ENCODE measurements at places on chromosomes 7 and 10.

- no peak for DNase-seq
Observed at GRCh38 chr10:93475871-93476270, 6.3 kb downstream of the MYOF start.

DNA sequence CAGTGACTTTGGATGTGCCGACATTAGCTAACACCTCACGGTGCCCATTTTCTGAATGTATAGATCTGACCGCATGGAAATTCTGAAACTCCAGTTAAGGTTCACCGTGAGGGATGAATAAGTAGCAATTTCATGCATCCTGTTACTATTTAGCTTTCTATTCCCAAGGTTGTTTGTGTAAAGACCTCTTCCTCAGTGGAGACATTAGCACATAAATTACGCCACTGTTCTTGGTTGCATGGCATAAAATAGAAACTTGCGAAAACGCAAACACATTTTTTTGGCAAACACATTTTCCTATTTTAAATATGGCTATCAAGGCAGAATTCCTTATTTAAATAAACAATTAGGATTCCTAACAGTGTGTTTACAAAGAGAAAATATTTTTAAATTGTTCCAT, 36.5 kb downstream of the DENND2A start:
- DNase-seq = no peak

GRCh38 chr10:20407357-20407756, 489.8 kb downstream of the NEBL start:
- no peak for DNase-seq

- DNase-seq = no peak
Observed at GRCh38 chr10:115761166-115761565, 511.8 kb downstream of the GFRA1 start.

GRCh38 chr10:82251222-82251906, 376.4 kb downstream of the NRG3 start:
- DNase-seq = no peak

GRCh38 chr7:151565541-151565940, 45.8 kb upstream of the RHEB start:
- DNase-seq = no peak

DNA sequence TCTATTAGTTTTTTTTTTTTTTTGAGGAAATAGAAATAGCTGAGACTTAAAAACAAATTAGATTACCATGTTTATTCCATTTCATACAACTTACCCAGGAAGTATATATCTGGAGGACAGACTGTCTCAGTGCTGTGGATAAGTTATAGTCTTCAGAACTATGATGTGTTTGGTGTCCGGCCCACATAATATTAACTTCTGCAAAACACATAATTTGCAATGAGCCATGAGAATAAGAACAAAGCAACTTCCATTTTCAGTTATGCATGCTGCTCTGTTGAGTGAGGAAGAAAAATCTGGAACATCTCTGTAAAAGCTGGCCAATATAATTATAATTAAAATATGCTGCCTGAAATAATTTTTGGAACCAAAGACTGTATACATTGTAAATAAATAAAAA, 130.9 kb downstream of the AGMO start:
- DNase-seq = no peak

GRCh38 chr7:148537435-148537834, 53.1 kb upstream of the C7orf33 start:
- no peak for DNase-seq

GRCh38 chr7:92747041-92747835, 89.1 kb downstream of the CDK6 start:
- DNase-seq = no peak

DNA sequence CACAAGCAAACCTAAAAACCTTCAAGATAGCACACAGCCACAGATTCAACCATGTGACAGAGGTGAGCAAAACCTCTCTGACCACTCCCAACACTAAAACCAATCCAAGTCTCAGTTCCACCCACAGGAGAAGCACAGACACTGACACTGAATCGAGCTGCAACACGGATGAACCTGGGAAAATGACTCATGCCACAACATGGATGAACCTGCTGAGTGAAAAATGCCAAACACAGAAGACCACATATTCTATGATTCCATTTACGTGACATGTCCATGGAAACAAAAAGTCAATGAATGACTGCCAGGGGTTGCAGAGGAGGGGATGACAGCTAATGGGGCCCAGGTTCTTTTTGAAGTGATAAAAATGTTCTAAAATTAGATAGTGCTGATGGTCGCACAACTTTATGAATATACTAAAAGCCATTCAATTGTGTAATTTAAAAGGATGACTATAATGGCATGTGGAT, 22.0 kb downstream of the CYTH3 start:
- DNase-seq = no peak

DNA sequence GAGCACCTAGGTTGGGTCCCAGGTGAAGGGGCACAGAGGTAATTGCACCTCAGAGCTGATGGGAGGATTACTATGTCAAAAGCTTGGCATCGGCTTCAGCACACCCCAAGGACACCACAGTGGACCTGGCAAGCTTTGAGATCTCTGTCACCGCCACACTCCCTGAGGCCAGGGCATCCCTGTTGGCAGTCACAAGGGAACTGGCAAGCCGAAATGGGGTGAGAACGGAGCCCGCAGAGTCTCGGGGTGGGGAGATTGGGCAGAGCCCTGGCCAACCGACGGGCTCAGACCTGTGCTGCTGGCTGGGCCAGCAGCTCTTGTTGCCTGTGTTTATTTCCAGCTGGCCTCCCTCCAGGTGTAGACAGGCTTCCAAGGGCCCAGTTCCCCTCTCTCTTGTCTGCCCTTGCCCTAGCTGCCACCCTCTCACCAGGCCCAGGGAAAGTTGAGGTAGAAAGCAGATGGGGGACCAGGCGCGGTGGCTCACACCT, 2.5 kb downstream of the HSPB1 start:
- no peak for DNase-seq

DNA sequence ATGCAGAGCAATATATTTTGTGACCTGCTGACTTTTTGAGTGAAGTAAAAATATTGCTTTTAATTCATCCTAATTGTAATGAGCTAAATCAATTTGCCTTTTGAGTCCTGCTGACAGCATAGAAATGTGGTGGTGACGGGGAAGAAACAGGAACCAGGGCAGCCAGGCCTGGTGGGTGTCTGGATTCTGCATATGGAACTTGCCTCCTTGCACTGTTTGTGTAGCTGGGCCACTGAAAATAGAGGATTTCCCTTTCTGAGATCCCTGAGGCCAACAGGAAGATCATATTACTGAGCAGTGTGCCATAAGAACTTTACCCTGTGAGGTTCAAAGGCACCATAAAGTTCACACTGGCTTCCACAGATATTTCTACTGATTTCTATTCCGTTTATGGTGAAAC, 488.4 kb upstream of the AKR1E2 start:
- DNase-seq = no peak

GRCh38 chr7:2273866-2274265, 31.8 kb downstream of the NUDT1 start:
- no peak for DNase-seq

- no peak for DNase-seq
Observed at GRCh38 chr7:114481999-114482398, 67.4 kb downstream of the FOXP2 start.

GRCh38 chr10:34121125-34121753, 693.9 kb downstream of the PARD3 start:
- DNase-seq = no peak

- no peak for DNase-seq
Observed at GRCh38 chr10:95506056-95506737, 55.0 kb downstream of the SORBS1 start.

DNA sequence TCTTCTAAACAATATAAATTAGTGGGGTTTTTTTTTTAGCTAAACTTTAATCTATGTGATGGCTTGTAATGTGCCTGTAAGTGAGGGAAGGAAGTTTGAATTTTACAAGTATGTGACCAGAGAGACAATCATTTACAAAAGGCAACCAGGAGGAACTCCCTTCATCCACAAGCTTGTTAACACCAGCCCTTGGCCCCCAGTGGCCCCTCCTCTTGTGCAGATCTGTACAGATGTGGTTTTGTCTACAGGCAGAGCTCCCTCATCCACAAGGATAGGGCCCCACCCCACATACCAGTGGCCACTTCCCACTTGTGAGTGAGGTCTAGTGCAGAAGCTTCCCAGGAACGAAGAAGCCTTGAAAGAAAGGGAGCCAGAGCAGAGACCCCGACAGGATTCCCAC, 234.1 kb upstream of the KMT2E start:
- DNase-seq = no peak

GRCh38 chr7:29922921-29923700, 66.5 kb downstream of the SCRN1 start:
- DNase-seq = no peak

GRCh38 chr7:48426966-48427555, 255.8 kb downstream of the ABCA13 start:
- DNase-seq = no peak

GRCh38 chr10:44394696-44395381, 9.9 kb upstream of the CXCL12 start:
- DNase-seq = no peak

GRCh38 chr7:63899691-63900393, 98.8 kb upstream of the ZNF722 start:
- DNase-seq = peak; percentile 69

GRCh38 chr7:5452937-5453540, 29.4 kb upstream of the TNRC18 start:
- DNase-seq = no peak

DNA sequence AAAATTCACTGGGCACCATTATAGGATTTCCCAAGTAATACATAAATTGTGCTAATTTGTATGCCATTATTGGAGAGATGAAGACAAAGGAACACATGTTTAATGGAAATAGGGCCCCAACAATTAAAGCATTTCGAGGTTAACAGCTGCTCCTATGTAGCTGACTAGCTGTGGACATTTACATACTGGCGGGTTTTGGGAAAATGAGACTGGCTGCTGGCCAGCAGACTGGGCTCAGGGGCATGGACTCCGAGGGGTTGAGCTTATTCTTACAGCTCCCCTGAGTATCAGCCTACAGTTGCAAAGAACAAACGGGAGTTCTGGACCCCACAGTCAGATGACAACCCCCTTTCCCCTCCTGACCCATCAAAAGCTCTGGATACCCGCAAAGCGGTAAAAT, 91.9 kb upstream of the MYO3A start:
- no peak for DNase-seq

- DNase-seq = no peak
Observed at GRCh38 chr7:47549916-47550315, 32.0 kb downstream of the TNS3 start.

GRCh38 chr10:76435157-76435556, 1003.7 kb downstream of the LRMDA start:
- DNase-seq = no peak

- DNase-seq = no peak
Observed at GRCh38 chr10:47198221-47198620, 101.8 kb upstream of the GDF10 start.

DNA sequence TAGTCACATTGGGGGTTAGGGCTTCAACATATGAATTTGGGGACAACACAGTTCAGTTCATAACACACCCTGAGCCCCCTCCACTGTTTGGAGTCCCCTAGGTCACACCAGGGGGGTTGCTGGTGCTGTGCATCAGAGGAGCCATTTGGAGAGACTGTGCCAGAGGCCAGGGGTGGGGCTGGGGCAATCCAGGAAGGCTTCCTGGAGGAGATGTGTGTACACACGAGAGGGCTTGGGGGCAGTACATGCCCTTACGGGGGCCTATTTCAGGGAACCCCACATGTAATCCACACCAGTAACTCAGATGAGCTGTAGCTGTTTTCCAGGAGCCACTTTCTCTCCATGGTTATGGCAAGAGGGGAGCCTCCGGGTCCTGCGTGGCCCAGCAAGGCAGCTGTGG, 151.7 kb downstream of the GRK5 start:
- no peak for DNase-seq

DNA sequence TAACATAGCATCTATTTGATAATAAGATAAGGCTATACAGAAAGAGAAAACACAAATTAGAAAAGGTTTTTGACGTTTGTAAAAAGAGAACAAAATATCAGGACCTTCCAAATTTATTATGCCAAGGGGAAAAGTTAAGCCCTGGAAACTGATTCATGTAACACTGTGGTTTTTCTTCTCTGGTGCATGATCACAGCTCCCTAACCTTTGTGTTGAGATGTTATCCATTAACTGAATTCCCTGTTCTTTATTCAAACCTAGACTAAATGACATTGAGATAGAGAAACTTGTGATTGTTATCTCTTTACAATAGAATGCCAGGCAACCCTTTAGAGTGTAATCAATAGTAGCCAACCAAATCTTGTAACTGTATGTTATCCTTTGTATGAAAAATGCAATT, 141.5 kb upstream of the NRG3 start:
- DNase-seq = no peak

DNA sequence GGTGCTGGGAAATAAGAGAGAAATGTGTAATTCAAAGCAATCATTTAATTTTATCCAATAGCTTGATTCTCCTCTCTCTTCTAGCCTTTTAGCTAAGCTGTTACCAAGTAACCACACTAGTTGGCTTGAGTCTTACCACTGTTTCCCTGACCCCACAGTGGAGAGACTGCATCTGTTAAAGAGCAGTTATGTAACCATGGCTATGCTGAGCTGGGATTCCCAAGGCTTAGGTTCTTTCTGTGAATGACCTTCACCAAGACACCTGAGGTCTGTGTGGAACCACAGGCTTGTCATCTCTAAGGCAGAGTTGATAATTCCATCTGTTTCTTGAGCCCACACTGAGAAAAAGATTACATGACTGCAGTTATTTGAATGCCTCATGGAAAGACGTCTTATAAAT, 47.7 kb upstream of the ATRNL1 start:
- no peak for DNase-seq

- no peak for DNase-seq
Observed at GRCh38 chr7:44163591-44163990, 22.5 kb upstream of the MYL7 start.

- DNase-seq = no peak
Observed at GRCh38 chr7:2993868-2994267, 49.8 kb downstream of the CARD11 start.

GRCh38 chr10:124162774-124163354, 69.5 kb upstream of the CHST15 start:
- DNase-seq = no peak

DNA sequence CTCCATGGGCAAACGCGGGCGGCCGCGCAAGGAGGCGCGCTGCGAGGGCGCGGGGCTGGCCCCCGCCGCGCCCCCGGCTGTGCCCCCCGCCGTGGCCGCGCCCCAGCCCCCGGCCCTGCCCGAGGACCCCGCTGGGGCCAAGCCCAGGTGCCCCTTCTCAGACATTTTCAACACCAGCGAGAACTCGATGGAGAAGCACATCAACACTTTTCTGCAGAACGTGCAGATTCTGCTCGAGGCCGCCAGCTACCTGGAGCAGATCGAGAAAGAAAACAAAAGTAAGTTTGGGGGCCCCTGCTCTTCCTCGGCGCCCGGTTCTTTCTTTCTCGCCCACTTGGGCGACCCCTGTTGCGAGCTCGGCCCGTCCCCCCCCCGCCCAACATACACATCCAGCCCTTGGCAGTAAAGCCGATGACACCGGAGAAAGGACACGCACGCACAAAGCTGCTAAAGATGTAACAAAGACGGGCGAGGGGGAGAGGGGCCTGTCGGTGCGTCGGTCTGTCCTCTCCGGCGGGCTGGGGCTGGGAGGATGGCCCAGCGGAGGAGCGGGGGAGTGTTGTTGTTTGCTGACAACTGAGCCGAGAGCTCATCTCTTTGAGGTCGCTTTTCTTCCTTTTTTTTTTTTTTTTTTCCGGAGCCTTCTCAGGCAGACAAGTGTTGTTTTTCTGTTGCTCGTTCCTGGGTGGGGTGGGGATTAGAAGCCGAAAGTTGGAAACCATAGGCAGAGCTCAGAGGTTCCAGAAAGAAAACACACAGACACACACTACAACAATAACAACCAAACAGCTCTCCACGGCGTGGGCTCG, 604 bp downstream of the MXI1 start:
- DNase-seq = peak; percentile 47

- DNase-seq = no peak
Observed at GRCh38 chr7:141754939-141755338, 9.0 kb upstream of the TAS2R3 start.

All from T-helper 9 cell (primary cell).